ENCODE measurements at places on chromosomes 7 and 10.
A peak's percentile ranks its signal among the peaks of the same experiment; 100 is the strongest.

- no peak for DNase-seq
Observed at GRCh38 chr10:13502380-13502779, 26.4 kb downstream of the BEND7 start.

DNA sequence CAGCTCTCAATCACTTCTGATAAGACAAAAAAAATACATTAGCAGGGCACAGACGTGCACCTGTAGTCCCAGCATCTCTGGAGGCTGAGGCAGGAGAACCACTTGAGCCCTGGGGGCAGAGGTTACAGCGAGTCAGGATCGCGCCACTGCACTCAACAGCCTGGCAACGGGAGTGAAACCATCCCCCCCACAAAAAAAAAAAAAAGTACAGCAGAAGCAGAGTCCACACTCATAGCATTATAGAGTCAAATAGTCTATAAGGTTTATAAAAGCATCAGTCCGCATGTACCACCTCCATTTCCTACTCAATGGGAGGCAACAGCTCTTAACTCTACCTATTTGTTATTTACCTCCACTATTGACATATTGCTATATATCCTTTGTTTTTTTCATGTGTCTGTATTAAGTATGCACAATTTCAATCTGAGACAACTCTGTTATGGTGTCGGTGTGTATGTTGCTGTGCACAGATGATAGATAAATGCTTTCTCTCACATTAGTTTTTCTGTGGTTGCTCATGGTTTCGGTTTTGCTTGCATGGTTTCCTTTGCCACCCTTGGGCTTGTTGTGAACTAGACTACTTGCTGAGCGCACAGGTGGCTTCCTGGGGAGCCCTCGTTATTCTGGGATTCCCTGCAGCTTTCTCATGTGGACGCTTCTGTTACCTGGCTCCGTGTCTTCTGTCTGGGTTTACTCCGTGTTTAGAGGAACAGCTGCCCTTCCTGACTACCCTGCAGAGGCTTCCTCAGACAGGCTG lies 40.4 kb downstream of the PROSER2 start:
- DNase-seq, result peak; percentile 11

DNA sequence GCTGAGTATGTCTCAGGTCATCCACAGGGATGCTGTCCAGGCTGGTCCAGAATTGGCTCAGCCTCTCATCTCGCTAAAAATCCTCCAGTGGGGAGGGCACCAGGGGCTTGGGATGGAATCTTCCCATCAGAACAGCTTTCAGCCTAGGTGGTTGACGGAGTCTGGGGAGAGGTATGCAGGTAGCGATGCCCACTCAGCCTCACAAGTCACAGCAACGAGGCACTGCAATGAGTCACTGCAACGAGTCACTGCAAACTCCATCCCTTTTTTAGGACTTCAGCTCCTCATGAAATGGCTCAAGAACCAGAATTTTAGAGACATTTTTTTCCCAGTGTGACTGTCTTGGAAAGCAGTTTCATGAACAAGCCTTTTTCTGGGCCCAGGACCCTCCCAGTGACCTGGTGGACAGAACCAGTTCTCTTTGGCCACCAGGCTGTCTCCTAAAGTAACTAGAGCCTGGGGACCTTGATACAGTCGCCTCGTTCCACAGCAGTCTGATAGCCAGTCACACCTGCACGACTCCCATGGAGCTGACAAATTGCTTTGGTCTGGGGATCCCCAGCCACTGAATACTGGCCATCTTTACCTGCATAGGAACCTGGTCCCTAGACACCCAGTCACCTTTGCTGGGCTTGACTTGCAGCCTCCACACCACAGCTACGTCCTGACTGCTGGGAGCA lies 41.3 kb upstream of the PPP2R2D start:
- DNase-seq, result no peak

DNA sequence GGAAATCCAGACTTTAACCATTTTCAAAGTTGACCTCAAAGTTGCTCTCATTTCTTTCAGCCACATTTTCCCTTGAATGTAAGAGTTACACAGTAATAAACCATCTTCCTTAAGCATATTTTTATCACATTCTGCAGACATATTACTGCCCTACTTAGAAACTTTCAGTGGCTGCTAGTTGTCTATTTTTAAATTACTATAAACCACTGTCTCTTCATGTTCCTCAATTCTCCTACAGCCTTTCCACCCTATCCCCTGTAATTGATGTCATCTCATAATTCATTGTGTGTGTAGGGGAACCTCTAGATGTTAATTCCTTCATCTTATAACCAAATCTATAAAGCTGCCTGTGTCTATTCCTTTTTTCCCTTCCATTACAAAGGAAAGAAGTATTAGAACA lies 78.1 kb upstream of the STRIP2 start:
- no peak for DNase-seq

GRCh38 chr10:72337039-72337629 lies 17.6 kb downstream of the DNAJB12 start:
- DNase-seq, result peak; percentile 64

DNA sequence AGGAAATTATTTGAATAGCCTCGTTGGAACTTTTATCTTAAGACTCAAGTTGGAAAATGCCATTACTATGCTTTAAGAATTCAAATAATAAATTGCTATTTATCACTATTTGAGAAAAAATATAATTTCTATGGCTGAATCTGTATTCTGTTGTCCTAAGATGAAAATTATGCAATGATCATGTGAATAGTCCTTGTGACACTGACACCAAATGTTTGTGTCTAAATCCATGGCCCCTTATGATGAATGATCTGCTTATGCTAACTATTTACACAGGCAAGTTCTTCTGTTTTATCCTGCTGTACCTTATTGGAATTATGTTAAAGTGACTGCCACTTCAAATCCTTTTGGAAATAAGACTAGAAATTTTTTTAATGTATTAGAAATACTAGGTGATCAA lies 208.7 kb downstream of the DOCK4 start:
- DNase-seq, result no peak

DNA sequence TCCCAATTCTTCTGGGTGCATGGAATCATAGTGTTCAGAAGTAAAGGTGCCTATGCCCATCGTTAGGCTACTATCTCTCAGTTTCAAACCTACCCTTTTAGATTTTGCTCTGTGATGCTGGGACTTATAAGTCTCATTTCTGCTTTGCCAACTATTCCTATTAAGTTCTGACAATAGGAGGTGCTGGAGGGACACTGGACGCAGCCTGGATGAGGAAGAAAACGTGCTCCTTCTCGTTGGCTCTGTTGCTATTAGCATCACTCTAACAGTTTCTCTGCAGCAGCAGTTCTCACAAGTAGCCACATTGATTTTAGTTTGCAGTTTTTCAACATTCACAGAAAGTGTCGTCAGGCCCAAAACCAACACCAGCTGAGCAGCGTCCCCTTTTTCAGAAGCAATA lies 72.4 kb downstream of the ABCC2 start:
- no peak for DNase-seq

DNA sequence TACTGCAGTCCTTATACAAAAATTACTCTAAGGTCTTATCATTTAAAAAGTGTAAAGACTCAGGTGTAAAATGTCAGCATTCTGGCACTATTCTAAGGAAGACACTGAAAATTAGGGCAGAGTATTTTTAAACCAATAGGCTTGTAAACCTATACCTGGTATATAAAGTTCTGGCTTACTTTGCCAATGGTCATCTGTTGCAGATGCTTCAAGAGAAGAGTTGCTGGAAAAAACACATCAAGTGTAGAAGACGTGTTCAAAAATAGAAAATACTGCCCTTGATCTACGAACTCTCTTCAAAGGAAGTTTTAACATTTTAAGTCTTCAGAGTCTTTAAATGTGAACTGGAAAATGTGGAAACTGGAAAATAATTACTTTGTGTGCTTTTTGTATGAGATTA lies 23.9 kb downstream of the NT5C3A start:
- no peak for DNase-seq

DNA sequence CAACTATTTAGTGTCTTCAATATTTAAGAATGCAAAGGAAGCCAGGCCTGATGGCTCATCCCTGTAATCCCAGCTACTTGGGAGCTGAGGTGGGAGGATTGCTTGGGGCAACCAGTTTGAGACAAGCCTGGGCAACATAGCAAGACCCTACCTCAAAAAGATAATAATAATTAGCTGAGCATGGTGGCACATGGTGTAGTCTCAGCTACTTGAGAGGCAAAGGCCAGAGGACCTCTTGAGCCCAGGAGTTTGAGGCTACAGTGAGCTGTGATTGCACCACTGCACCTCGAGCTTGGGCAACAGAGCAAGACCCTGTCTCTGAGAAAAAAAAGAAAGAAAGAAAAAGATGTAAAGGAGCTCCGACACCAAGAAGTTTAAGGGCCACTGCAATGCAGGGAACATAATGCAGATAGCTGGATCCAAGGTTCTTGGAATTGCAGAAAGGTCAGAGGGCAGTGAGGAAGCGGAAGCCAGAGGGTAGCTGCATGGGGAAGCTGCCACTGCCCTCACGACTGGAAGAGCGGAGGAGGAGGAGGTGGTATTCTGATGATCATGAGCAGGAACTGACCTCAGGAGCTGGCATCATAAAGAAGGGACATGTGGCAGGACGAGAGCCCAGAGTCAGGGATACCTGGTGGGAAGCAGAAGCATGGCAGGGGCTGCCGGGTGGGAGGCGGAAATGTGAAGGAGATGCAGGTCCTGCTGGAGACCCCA lies 60.2 kb upstream of the PODXL start:
- DNase-seq, result no peak

DNA sequence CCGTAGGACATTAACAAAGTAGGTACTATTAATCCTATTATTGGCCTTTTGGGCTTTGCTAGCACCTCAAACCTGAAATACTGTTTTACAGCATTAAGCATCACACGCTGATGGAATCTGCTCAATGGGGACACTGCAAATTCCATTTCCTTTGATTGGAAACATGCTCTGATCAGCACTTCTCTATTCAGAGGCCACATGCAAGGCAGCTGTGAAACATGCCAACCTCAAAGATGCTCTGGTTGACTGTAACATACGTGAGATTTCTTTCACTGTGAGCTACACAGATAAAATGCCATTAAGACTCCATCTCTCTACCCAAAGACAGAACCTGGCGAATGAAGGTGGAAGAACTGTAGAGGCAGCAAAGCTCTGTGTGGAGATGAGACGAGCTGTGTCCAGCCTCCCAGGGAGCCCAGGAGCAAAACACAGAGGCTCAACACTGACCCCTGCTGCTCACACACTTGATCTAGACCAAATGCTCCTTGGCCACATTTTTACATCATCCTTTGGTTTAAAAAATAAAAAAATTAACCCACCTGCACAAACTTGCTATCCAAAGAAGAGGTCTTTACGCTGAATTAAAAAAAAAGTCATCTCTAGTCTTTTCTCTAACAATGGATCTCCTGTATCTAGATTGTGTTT lies 8.0 kb downstream of the RSU1 start:
- peak; percentile 39 for DNase-seq
